ENCODE measurements at places on chromosomes 16 and 17. TPM values are rescaled to one million over a fixed set of nuclear protein-coding genes. Genes with fewer than 3 reads are reported as not detected.

Gene KRT27
- not detected for total RNA-seq

Gene SMIM36
- not detected for total RNA-seq

Gene TLE7
- total RNA-seq = not detected

Gene DOC2B
- not detected for total RNA-seq

Gene KRTAP1-1
- total RNA-seq = not detected

All from GM12878 (cell line).